ENCODE measurements at places on chromosomes 11 and 22.
A peak's percentile ranks its signal among the peaks of the same experiment; 100 is the strongest.

- DNase-seq = peak; percentile 70
These were observed 74.7 kb downstream of the MN1 start for GRCh38 chr22:27726686-27727449.

- DNase-seq = no peak
These were observed 65.2 kb downstream of the WNT7B start for GRCh38 chr22:45911601-45912271.

DNA sequence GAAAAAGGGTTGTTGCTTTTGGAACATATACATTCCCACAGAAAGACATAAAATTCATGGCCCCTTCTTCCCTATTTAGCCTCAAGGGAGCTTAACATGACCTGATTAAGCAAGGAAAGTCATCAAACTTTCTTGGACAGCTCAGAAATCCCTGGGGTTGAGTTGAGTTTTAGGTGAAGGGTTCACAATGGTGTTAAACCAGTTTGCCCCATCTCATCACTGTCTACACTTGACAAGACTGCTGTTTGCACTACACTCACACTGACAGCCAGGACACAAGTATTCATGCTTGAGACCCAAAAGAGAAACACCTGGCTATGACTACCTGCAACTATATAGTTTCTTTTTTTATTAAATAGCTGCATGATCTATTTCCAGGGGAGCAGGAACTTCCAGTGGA lies 209.8 kb upstream of the TMEM45B start:
- DNase-seq = no peak

DNA sequence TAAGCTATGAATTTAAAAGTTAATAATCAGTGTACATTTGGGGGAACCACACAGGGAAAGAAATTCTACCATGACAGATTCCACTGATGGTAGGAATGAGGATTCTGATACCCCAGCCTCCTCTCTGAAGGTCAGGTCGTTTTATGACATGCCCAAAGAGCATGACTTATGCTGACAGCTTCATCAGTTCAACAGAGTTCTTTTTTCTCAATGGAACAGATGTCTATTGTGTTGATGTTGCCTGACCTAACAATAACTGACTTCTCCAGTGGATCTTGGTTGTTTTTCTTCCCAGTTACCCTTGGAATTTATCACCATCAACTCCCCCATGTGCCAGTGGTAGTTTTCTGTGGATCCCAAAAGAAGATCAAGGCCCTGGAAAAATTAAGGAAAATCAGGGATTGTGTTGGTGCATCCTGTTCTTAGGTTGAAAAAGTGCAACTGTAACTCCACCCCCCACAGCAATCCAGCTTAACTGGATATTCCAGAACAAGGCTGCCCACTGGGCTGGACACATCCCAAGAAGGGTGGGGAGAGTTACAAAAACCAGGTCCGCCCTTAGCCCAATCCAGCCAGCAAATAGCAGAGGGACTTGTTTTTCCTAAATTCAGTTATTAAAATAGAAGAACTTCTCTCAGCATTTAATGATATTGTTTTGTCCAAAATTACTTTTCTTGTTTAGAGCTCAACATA lies 31.5 kb upstream of the CAT start:
- no peak for DNase-seq

DNA sequence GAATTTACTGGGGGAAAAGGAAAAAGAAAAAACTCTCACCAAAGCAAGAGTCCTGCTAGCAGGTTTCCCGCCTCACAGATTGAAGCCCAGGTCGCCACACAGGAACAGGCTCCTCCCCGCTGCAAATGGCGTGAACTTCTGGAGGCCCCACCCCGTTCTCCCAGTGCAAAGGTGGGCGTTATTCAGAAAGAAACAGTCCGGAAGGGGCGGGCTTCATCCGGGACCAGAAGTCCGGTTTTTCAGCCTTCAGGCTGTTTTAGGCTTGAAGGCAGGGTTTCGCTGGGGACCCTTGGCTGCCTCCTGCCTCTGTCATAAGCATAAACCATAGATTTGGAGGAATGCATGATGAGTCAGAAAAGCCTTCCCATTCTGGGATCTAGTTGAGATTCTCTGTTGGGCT lies 148.3 kb upstream of the POU2AF2 start:
- DNase-seq = peak; percentile 70

- DNase-seq = no peak
These were observed 75.9 kb upstream of the LMO1 start for GRCh38 chr11:8339592-8340022.

- DNase-seq = no peak
These were observed 27.8 kb upstream of the EHF start for GRCh38 chr11:34593085-34593484.

GRCh38 chr11:63998558-63999348 lies 12.5 kb downstream of the OTUB1 start:
- no peak for DNase-seq

All from right hindlimb (tissue), 1 donor.